ENCODE measurements at places on chromosomes 11 and 22.

DNA sequence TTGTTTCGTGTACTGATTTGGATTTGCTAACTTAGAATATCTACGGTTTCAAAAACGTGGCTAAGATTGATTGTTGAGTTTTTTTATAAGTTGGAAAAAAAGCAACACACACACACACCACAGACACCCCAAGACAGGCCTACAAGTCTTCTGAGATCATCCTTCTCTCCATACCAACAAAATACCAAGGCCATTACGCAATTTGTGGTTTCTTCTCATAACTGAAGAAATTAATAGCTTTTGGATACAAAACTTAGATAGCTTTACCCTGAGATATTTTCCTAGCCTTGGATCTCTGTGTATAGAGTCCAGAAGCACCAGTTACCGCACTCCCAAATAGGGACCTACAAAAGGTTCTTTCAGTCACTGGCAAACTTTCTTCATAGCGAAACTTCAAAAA lies 113.6 kb downstream of the SIK3 start:
- DNase-seq, result no peak

GRCh38 chr22:49208004-49208402 lies 619.7 kb downstream of the BRD1 start:
- DNase-seq, result no peak

- no peak for DNase-seq
These were observed 8.8 kb downstream of the TBX1 start for GRCh38 chr22:19769393-19769715.

- no peak for DNase-seq
These were observed 32.7 kb downstream of the PRDM10 start for GRCh38 chr11:129969920-129970319.

DNA sequence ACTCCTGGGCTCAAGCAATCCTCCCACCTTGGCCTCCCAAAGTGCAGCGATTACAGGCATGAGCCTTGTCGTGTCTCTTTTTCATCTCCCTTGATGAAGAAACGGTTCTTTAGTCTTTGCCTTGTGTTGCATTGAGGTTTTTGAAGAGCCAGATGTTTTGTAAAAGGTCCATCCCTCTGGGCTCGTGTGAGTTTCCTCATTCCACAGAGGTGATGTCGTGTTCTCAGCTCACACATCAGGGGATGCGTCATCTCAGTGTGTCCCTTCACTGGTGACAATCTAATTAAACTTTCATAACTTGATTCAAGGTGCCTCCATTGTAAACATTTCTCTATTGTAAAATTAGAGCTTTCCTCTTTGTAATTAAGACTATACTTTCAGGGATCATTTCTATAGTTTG lies 29.7 kb upstream of the TEF start:
- DNase-seq, result no peak
